ENCODE measurements at places on chromosomes 3 and 15.

DNA sequence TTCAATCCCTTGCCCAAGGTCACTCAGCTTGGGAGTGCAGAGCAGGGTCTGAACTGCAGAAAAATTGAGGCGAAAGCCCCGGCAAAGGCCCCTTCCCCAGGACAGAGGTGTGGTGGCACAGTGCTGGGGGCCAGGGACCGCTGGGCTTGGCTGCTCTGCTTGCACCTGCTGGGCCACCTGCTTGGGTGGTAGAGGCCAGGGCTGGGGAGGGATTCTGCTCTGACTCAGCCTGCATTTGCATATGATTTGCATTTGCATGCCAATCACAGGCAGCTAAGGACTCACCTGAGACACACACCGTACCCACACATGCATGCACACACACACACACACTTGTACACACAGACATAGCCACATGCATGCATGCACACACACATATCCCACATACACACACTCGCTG is 9.9 kb downstream of the GRM2 start:
- DNase-seq: no peak

DNA sequence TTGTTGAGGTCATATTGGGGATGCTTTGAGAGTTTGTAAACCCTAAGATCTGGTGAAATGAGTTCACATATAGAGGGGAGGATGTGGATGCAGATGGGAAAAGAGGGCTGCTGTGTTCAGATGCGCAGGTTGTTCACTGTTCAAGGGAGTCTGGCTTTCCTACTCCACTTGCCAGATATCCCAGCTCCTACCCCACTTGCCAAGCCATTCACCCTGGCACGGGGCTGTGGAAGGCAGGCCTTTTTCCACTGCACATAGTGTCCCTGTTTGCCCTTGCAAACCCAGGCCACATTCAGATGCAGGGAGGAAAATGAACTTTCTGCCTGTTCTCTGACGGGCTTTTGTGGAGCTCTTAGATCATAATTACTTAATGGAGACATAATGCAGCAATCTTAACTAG is 29.0 kb downstream of the CRABP1 start:
- DNase-seq: no peak

DNA sequence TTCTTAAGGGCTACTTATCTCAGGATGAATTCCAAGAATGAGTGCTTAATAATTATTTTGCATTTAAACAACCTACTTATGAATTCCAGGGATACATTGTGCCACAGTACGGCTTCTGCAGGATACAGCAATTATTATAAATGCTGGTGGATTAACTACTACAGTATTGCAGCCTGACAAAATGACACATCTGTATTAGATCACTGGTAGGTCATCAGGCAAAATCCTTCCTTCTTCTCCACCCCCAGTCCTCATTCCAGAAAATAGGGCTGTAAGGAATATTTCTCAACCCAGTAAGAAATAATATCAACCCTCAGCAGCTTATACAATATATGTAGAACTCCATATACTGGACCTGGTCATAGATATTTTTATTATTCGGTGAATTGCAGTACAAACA is 79.3 kb upstream of the RORA start:
- DNase-seq: no peak

DNA sequence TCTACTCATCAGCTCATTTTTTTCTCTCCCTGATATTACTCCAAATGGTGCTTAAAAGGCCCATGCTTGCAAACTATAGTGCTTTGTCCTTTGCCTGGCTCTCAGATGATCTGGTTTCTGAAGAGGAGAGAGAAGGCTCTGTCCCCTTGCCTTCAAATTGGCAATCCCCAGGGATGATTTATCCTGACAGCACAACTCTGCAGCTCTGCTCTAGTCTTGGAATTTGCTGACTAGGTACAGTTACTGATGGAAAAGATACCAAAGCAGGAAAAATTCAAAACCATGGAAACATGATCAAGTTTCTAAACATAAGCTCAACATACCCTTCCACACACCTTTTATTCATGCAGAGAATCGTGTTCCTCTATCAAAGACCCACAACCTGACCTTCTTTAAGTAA is 106.7 kb upstream of the CADPS start:
- DNase-seq: no peak

DNA sequence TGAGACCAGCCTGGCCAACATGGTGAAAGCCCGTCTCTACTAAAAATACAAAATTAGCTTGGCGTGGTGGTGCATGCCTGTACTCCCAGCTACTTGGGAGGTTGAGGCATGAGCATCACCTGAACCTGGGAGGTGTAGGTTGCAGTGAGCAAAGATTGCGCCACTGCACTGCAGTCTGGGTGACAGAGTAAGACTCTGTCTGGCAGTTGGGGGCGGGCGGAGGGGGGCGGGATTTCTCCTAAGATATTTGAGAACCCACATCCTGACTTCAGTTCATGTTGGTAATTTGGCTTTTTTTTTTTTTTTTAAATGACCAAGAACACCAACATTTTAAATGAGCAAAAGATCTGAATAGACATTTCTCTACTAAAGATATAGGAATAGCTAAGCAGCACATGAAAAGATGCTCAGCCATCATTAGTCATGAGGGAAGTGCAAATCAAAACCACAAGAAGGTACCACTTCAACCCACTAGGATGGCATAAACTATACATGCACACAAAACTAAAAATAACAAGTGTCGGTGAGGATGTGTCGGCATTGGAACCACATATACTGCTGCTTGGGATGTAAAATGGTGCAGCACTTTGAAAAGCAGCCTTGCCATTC is 75.6 kb upstream of the LMOD3 start:
- no peak for DNase-seq

DNA sequence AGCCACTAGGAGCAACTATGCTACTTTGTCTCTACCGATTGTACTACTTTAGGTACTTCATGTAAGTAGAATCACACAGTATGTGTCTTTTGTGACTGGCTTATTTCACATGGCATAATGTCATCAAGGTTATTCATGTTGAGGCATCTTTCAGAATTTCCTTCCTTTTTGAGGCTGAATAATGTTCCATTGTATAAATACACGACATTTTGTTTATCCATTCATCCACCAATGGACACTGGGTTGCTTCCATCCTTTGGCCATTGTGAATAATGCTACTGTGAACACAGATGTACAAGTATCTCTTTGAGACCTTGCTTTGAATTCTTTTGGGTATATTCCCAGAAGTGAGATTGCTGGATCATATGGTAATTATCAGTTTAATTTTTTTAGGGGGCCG is 29.2 kb downstream of the MYO5A start:
- no peak for DNase-seq

GRCh38 chr3:13891492-13892073 is 11.7 kb upstream of the WNT7A start:
- DNase-seq: no peak

- DNase-seq: no peak
These were observed 960.0 kb downstream of the DIPK2A start for GRCh38 chr3:144931590-144931989.

- DNase-seq: no peak
These were observed 92.8 kb downstream of the TFG start for GRCh38 chr3:100802126-100802525.

DNA sequence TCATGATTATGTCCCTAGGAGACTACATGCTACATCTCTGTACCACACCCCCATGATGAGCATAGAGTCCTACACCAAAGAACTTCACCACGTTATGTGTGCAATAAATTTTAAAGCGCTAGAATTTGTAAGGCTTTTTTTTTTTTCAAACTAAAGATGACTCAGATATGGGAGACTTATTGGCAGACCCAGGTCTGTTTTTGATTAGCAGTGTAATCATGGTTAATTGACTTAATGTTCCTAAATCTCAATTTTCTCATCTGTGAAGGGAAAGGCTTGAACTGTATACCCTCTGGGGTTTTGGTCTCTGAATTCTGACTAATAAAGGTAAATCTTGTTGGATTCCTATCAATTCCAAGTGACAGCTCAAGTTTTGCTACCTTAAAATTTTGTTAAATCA is 26.4 kb downstream of the ABI3BP start:
- DNase-seq: no peak

- DNase-seq: no peak
These were observed 71.0 kb upstream of the ZNF280D start for GRCh38 chr15:56804279-56804678.

DNA sequence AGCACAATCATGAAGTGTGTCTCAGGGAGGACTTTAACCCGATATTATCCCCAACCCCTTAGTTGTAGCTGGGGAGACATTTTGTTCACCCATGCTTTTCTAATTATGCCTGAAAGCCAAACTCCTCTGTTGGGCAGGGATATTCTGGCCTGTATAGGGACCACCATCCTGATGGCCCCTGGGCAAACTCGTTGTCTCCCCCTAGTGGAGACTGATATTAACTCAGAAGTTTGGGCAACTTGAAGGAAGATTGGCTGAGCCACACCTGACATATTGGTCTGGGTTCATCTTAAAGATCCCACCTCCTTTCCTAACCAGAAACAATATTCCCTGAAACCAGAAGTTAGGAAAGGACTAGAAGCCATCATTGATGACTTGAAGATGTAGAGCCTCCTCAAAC is 42.3 kb downstream of the TM4SF18 start:
- DNase-seq: no peak

GRCh38 chr15:70023064-70023768 is 74.5 kb downstream of the TLE3 start:
- DNase-seq: no peak

DNA sequence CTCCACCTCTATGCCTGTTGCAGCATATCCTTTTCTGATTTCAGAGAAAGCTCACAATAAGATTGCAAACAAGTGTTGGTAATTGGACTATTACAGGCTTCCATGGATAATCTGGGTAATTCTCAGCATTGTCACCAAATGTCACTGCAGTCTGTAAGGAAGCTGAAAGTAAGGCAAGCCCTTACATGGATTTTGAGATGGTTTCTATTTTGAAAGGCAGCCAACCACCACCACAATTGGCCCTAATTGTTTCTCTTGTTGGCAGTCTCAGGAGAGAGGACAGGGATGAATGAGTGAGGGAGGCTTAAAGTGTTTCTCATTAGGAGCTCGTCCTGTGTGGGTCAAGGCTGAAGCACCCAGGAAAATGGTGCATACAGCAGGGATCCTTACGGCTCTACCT is 879.9 kb downstream of the TUSC7 start:
- no peak for DNase-seq
